ENCODE measurements at places on chromosomes 6 and 20.

- no peak for DNase-seq
These were observed 11.5 kb upstream of the TMEM244 start for GRCh38 chr6:129872586-129872985.

DNA sequence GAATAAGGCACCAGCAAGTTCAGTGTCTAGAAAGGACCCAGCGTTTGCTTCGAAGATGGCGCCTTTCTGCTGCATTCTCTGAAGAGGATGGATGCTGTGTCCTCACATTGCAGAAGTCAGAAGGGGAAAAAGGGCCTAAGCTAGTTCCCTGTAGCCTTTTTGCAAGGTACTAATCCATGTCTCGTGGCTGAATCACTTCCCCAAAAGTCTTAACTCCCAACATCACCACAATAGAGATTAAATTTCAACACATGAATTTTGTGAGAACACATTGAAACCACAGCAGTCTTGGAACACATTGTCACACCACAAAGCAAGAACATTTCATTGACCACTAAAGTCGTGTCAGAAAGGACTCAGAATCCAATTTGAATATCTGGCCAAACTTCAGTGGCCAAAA is 42.1 kb downstream of the KLHL31 start:
- no peak for DNase-seq

GRCh38 chr6:44003345-44004061 is 123.7 kb downstream of the MRPL14 start:
- DNase-seq: no peak

- DNase-seq: no peak
These were observed 55.1 kb upstream of the NFATC2 start for GRCh38 chr20:51597389-51598231.

- no peak for DNase-seq
These were observed 277 bp downstream of the ADGRB3 start for GRCh38 chr6:68635412-68635705.

GRCh38 chr20:40902661-40903060 is 126.0 kb upstream of the TOP1 start:
- no peak for DNase-seq

- no peak for DNase-seq
These were observed 166.6 kb downstream of the PLCB4 start for GRCh38 chr20:9235518-9235917.

GRCh38 chr6:44464527-44465310 is 77.2 kb downstream of the CDC5L start:
- DNase-seq: no peak

- no peak for DNase-seq
These were observed 1.1 kb downstream of the ITCH start for GRCh38 chr20:34364223-34364506.

GRCh38 chr6:137846772-137847313 is 20.2 kb upstream of the TNFAIP3 start:
- peak; percentile 67 for DNase-seq

DNA sequence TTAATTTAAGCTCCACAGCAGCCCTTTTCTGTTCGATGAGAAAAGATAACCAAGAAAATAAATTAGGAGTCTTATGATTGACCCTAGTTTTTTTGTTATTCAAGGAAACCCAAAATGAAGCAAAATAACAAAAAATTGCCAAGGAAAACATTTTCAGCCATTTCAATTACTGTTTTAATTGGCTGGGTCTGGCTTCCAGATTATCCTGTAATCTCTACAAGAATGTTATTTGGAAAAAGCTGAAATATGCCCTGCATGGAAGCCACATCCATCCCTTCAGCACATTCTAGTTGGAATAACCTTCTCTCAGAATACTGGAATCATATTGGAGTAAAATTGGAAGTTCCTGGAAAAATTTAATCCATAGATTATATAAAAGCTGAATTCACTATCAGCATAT is 191.1 kb upstream of the CCN2 start:
- DNase-seq: no peak

DNA sequence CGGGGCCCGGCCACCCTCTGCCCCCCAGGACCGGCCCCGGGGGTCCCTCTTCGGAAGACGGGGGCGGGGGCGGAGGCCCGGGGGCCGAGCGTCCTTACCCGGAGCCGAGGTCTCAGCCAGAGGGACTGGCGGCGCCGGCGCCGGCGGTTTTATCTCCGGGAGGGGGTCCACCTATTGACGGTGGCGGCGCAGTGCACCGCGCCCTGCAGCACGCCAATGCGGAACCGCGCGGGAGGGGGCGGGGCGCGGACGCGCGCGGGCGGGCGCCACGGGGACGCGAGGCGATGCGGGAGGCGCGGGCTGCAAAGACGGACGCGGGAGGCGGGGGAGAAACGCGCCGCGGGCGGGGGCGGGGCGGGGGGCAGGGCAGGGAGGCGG is at the start of gene EEF1A2:
Gene EEF1A2 (minus strand): TSS at position 124 of the 378 bp plus-strand sequence. CDS start 1,320 bp downstream, outside the sequence.
- DNase-seq: no peak

- DNase-seq: no peak
These were observed 288.3 kb downstream of the KHDC1L start for GRCh38 chr6:72936766-72937559.

DNA sequence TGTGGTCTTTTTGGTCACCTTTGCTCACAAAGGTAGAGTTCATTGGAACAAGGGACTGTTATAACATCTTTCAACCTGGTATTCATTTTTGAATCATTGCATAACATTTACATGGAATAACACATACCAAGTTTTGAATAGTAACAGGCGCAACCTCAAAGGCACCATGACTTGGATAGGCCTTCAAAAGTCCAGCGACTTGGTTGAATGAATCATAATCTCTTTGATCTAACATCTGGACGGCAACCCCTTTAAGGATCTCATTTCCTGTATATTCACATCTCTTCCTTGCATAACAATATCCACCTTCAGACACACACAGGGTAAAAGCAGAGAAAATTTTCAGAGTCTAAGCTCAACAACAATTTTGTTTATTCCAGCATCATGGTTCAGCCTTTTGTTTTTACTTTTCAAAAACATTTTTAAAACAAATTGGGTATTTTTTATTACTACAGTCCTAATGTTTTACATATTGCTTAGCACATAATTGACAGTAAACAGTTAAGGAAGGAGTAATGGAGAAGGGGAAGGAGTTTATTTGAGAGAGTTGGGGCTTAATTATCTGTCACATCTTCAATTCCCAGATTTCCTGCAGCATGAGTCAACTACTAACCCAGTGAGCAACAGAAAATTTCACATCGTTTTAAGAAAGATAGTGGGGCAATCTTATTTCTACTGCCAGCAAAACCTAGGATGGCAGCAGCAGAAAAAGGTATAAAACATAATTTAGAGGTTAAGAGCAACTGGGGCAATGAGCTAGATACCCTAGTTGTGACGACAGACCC is 41.8 kb upstream of the F13A1 start:
- no peak for DNase-seq

GRCh38 chr20:23107466-23107865 is 21.3 kb upstream of the CD93 start:
- no peak for DNase-seq

Measured in KG1 (cell line).